ENCODE measurements at places on chromosomes 7 and 10.

DNA sequence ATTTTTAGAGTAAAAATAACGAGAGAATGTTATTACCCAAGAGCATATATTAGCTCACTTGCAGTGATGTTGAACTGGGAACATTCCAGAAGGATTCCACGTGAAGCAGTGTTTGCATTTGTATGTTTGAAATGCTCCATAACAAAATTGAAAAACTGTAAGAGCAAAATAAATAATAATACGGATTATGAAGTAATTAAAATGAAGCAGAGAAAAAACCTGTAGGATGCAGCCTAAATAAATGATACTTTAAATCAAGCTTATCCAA lies 203.3 kb downstream of the BAMBI start:
- no peak for DNase-seq

DNA sequence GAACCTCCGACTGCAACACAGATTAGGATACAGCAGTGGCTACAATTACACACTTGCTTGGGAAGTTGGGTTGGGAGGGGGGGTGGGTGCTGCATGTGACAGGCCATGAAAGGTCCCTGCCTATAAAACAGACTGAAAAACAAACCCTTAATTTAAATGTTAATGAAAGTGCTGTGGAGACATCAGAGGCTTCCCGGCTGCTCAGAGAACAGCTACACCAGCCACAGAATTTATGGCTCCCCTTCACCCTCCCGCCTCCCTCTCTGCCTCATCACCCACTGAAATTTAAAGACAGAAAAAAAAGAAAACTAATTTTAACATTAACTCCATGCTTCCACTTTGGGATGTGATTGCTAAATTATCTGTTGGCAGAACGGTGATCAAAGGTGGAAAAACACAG lies 34.7 kb downstream of the FBXW4 start:
- DNase-seq: no peak

GRCh38 chr10:13239923-13240322 lies 5.7 kb upstream of the UCMA start:
- no peak for DNase-seq

DNA sequence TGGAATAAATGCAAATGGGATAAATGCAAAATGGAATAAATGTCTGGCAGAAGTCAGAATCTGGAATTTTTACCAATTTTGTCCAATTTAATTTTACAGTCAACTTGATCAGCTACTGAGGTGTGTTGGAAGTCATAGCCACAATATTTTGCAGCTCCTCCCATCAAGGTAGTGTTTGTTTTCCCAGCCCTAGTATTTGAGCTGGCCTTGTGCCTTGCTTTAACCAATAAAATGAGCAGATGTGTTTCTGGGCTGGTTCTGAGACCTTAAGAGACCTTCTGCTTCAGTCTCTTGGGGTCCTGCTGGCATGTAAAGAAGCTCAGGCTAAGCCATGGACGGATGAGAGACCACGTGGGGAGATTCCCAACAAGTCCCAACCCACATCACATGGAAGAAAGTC lies 42.7 kb upstream of the RSBN1L start:
- DNase-seq: no peak

DNA sequence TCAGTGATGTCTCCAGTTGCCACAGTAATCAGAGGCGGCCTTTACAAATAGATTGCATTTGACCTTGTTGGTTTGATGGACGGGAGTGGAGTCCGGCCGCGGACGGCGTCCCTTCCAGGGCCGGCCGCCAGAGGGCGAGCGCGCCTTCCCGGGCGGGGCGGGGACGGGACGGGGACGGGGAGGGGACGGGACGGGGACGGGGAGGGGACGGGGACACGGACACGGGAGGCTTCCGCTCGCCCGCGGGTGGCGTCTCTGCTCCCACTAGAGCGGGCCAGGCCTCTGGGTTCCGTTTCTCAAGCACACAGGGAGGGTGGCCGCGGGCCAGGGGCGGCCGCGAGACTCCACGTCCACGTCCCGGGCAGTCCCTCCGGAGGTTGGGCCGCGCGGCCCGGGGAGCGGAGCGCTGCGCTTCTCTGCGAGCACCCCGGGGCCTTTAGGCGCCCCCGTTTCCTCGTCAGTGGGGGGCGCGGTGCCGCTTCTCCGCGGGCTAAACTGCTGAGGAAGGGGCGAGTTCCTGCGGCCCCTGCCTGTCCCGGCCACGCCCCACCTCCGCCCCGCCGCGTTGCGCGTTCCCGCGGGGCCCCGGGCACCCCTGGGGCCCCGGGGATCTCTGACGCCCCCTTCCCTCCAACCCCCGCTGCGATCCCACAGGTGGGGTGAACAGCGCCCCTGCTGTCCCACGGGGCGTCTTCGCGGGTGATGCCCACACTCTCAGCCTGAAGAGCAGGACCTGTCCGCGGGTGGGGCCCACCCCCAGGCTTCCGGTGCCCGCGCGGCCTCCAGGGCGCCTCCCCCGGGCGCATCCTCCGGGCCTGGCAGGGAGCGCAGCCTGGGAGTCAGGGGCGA lies 84.2 kb upstream of the MKI67 start:
- peak; percentile 62 for DNase-seq

DNA sequence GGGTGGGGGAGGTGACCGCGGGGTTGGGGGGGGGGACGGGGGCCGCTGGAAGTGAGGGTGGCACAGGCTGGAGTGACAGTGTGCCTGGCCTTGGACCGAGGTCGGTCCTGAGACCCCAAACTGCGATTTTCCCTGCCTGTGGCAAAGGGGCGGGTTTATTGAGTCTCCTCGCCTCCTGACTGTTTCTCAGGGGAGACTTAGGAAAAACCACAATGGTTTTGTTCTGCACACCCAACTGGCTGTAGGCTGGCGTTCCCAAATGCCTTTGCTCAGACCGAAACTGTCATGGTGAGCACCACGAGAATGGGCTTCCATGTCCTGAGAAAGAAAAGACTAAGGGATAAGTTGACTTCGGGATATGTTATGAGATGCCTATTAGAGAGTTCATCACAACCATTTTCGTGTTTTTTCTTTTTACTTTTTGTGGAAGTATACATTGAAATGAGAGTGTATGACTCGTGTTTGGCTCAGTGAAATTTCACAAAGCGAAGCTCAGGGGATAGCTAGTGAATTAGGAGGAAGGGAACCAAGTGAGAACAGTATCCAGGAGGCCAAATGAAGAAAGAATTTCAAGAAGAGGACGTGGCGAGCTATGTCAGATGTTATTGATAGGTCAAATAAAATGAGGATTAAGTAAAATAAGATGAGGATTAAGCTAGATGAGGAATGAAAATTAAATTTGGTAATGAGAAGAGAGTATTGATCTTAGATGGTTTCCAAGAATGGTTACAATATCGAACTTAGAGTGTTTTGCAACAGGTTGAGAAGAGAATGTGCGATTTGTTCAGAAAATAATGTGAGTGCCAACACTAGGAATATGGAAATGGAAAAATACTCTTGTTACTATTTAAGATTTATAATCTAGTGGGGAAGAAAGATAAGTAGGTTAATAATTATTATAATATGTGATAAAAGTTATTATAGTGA lies 918 bp downstream of the NET1 start:
- no peak for DNase-seq

DNA sequence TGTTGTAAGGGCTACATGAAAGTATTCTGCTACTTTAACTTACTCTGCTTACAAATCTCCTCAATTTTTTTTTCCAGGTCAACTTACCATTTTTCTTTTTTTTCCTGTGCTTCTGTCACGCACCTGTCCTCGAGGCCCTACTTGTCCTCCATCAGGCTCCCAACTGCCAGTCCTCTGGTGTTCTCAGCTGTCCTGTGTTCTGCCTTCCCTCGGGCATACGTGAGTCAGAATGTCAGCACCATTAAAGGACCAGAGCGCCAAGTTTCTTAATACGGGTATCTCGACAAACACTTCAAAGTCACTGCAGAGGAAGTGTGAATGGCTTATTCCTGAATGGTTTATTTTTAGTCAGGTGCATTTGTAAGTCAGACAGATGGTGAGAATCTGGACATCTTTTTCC lies at the start of gene TEX47:
Gene TEX47 (minus strand): TSS at position 185 of the 400 bp plus-strand sequence. CDS start 795 bp downstream, outside the sequence.
- DNase-seq: no peak

DNA sequence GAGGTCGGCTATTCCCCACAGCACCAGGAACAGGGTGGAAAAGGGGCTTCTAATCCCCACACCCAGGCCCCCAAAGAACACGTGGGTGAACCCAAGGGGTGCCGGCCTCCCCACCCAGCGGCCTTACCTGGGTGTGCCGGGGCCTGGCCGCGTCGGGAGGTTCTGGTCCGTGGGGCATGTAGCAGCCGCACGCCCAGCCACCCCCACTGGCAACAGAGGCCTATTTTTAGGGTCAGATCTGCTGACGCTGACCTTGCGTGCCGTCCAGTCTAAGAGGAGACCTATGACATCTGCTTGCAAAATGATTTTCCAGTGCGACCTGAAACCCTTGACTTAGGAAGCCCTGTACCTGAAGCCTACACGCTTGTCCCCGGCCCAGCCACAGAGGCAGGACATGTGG lies 38.0 kb upstream of the SAMD8 start:
- DNase-seq: no peak

- DNase-seq: no peak
Observed at GRCh38 chr7:116610210-116610609, 61.8 kb upstream of the MET start.

DNA sequence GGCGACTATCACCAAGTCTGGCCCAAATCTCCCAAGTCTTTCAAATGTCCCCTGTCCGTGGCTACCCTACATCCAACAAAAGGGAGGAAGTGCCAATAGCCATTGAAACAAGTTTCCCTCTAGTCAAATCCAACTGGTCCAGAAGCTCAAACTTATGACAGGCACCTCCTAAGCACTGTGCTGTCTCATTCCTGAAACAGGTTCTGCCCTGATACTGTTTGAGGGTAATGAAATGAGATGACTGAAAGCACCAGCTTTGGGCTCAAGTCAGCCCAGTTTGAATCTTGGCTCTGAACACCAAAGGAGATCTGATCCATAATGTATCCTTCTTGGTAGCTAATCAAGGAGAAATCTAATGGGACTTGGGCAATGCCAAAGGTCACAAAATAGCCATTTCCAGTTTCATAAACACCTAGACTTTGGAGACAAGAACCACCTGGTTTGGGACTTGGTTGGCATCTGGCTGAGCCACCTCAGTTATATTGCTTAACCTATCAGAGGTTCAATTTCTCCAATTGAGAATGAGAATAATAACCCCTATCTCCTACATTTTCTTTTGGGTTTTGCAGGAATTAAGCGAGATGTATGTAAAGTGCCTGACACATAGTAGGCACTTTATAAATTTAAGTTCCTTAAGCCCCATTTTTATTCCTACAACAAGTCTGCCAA lies 34.7 kb upstream of the ARID5B start:
- DNase-seq: no peak

- no peak for DNase-seq
Observed at GRCh38 chr7:44969049-44969700, 9.6 kb downstream of the MYO1G start.

DNA sequence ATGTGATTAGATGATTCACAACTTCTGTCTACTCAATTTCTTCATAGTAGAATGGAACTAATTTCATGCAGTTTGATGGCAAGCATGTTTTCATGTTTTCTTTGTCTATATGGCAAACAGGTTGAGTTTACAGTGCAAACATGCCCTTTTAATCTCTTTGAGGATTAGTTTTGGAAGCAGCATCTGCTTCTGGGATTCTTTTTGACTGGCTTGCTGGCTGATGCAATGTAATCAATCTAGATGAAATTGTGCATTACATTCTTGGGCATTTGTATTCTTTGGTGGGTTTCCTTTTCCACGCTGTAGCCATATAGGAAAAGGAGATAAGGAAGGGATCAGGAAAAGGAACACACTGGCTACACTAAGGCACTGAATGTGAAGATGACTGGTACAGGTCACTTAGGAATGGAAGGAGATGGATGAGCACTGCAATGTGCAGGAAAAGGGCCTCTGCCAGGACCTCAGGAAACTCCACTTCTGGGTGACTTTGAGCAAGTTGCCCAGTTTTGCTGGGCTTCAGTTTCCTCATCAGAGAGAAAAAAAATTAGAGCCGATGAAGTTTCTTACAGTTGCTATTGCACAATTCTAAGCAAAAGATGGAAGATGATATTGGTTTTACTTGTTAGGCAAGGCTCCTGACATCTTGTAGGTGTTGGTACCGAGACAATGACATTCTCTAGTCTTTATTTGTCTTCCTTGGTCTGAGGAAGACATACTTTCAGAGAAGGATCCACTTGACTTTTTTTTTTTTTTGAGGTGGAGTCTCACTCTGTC lies 269.1 kb downstream of the SUGCT start:
- no peak for DNase-seq

- DNase-seq: no peak
Observed at GRCh38 chr10:3622427-3622826, 162.6 kb downstream of the KLF6 start.

GRCh38 chr7:51316262-51316665 lies 345 bp downstream of the COBL start:
- DNase-seq: no peak
